Panc1 (cell line): ENCODE measurements at places on chromosomes 11 and 22.

GRCh38 chr11:45560913-45561281 is 104.5 kb downstream of the CHST1 start:
- H3K4me3 ChIP-seq = no peak overlapping the region
- H3K27ac ChIP-seq = no peak overlapping the region
- no peak for DNase-seq
- H3K27me3 ChIP-seq = peaks cover 2% of the 10 kb centered on the region; the same call in 1 of the 2 replicates
- H3K36me3 ChIP-seq = no peaks in the 10 kb centered on the region
- H3K4me1 ChIP-seq = no peaks in the 10 kb centered on the region

DNA sequence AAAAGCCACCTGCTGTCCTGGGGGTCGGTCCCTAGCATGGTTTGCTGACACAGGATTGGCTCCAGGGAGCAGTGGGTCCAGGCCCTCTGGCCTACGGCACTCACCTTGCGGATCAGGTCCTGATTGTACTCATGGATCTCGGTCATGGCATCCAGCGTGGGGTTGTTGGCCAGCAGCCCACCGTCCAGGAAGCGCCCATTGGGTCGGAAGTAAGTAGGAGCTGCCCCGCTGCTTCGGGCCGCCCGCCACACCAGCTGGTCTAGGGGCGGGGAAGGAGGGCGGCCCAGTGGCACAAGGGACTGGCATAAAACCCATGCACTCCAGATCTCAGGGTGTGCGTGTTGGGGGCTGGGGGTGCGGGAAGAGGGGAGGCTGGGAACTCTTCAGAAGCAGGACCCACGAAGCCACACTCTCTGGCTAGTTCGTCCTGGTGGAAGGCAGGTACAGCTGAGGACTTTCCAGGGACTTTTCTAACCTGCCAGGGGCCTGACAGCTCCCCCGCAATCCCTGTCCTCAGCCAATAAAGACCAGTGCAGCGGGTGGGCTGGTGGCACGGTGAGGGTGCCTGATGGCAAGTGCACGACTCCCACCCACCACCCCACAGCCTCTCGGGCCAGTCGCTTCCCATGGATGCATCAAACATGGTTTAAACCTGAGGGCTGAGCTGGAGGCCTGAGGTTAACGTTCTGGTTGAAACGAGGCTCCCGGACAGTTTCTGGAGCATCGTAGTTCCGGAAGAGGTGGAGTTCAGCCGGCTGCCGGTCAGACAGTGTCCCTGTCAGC is 5.1 kb upstream of the BAIAP2L2 start:
- H3K4me1 ChIP-seq = no peaks in the 10 kb centered on the region
- no peak for DNase-seq
- H3K4me3 ChIP-seq = no peak overlapping the region
- no peaks in the 10 kb centered on the region for H3K36me3 ChIP-seq

- H3K4me3 ChIP-seq = no peak overlapping the region
- H3K27ac ChIP-seq = no peak overlapping the region
- H3K27me3 ChIP-seq = no peaks in the 10 kb centered on the region
- H3K4me1 ChIP-seq = no peaks in the 10 kb centered on the region
- no peaks in the 10 kb centered on the region for H3K36me3 ChIP-seq
- DNase-seq = no peak
Measured at GRCh38 chr22:28029201-28029948, 110.3 kb upstream of the PITPNB start.

DNA sequence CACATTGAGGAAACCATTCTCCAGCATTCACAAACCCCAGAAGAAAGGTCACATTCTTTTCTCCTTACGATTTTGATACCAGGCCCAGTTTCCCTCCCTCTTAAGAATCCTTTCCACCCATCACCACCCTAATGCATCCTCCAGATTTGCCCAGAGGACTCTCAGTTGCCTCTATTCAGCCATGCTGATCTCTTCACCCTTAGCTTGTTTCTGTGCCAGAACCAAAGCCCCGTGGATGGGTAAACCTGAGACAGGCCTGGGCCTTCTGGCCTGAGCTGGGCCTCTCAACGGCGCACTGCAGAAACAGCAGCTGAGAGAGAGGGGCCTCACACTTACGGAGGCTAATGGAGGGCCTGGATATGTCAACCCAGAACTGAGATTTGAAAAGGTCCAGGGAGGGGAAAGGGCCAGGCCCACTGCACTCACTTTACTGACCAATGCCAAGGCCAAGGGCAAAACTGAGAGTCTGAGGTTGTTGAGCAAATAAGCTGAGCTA is 32.2 kb upstream of the OAF start:
- H3K27me3 ChIP-seq = peaks cover 26% of the 10 kb centered on the region
- no peaks in the 10 kb centered on the region for H3K4me1 ChIP-seq
- H3K27ac ChIP-seq = no peak overlapping the region
- DNase-seq = no peak

DNA sequence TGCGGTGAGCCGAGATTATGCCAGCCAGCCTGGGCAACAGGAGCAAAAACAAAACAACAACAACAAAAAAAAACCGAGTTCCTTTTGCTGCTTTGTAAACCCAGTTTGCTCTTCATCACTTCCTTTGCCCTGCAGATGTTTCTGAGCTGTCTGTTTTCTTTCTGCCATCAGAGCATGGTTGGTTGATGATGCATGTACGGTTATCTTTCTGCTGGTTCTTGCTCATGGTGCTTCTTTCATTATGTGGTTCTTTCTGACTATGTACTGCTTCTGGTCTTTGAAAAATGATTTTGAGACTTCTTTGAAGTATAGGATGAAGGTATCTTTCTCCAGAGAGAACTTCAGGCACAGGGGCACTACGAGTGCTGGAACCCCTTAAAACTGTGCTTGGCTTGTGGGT is 13.2 kb downstream of the TANGO2 start:
- no peak overlapping the region for H3K4me3 ChIP-seq
- no peaks in the 10 kb centered on the region for H3K27me3 ChIP-seq
- H3K36me3 ChIP-seq = no peaks in the 10 kb centered on the region
- no peaks in the 10 kb centered on the region for H3K4me1 ChIP-seq

GRCh38 chr11:134407321-134407828 is 4.7 kb downstream of the B3GAT1 start:
- H3K4me1 ChIP-seq = no peaks in the 10 kb centered on the region
- no peak overlapping the region for H3K4me3 ChIP-seq
- H3K36me3 ChIP-seq = no peaks in the 10 kb centered on the region
- peaks cover 24% of the 10 kb centered on the region for H3K27me3 ChIP-seq

DNA sequence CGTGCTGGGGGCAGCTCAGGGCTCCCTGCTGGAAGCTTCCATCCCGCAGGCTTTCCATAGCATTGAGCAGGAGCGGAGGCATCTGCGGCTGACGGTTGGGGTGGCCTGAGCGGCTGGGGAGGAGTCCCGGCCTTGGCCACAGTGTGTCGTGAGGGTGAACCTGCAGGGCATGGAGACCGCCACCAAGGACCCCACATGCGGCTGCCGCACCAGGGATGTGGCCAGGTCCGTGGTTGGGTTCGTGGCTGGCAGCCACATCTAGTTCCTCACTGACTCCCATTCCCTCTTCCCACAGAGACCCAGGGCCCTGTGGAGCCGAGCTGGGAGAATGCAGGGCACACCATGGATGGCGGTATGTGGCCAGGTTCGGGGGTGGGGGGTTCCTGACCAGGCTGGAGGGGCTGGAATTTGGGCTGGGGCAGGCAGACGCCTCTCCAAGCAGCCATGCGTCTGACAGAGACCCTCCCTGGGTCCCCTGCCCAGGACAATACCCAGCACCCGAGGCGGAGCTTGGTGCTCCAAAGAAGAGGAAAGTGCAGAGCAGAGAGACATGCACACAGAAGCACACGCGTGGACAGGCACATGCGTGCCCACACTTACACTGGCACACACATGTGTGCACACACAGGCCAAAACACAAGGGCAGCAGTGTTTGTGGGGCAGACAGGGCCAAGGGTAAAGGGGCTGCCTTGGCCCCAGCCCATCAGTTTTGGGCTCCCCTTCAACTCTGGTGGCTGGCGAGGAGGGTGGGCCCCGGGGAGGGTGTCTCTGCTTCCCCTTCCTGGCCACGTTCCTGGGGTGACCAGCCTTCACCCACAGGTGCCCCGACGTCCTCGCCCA is 2.7 kb downstream of the MUC5B start:
- H3K27ac ChIP-seq = no peak overlapping the region
- no peak overlapping the region for H3K4me3 ChIP-seq
- DNase-seq = no peak
- H3K27me3 ChIP-seq = no peaks in the 10 kb centered on the region
- H3K4me1 ChIP-seq = peaks cover 30% of the 10 kb centered on the region

GRCh38 chr11:103699216-103699615 is 337.2 kb upstream of the DDI1 start:
- no peak for DNase-seq
- H3K4me1 ChIP-seq = no peaks in the 10 kb centered on the region
- no peaks in the 10 kb centered on the region for H3K27me3 ChIP-seq
- H3K4me3 ChIP-seq = no peak overlapping the region
- no peak overlapping the region for H3K27ac ChIP-seq

DNA sequence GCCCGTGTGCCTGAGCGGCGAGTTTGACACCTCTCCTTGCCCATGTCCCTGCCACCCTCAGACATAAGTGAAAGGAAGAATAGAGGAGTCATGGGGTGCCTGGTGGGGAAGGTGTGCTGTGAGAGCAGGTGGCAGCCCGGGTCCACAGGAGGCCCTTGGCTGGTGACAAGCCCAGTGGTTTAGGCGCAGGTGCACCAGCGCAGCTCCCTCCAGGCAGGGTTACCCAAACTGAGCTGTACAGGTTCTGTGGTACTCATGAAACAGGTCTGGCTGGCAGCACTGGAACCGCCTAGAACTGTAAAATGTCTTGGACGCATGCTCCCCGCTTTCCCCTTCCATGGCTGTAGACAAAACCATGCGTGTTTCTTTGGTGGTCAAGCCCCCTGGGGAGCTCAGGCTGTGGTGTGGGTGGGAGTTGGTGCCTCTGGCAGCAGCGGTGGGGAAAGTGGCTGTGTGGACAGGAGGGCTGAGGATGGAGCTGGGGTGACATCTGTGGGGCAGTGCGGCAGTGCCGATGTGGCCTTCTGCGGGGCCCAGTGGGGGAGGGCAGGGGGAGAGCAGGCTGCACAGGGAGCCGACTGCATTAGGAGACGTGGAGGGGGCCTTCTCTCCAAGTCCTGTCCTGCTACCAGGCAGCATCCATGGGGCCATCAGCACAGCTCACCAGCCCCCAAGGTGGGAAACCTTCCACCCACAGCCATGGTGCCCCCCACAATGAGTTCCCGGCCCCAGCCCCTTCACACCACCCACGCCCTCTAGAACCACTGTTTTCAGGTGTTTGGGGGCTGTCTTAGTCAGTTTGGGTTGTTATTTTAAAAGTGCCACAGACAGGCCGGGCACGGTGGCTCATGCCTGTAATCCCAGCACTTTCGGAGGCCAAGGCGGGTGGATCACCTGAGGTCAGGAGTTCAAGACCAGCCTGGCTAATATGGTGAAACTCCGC is 5.6 kb upstream of the GTSE1 start:
- H3K27me3 ChIP-seq = no peaks in the 10 kb centered on the region
- no peaks in the 10 kb centered on the region for H3K36me3 ChIP-seq
- no peak overlapping the region for H3K27ac ChIP-seq
- no peak for DNase-seq
- H3K4me3 ChIP-seq = no peak overlapping the region

GRCh38 chr22:18078329-18079041 is 695 bp downstream of the PEX26 start:
- H3K4me3 ChIP-seq = peak overlapping the region; percentile 95
- no peaks in the 10 kb centered on the region for H3K27me3 ChIP-seq
- peaks cover 10% of the 10 kb centered on the region for H3K36me3 ChIP-seq
- DNase-seq = no peak
- H3K4me1 ChIP-seq = peaks cover 7% of the 10 kb centered on the region
- H3K27ac ChIP-seq = peak overlapping the region; percentile 84

DNA sequence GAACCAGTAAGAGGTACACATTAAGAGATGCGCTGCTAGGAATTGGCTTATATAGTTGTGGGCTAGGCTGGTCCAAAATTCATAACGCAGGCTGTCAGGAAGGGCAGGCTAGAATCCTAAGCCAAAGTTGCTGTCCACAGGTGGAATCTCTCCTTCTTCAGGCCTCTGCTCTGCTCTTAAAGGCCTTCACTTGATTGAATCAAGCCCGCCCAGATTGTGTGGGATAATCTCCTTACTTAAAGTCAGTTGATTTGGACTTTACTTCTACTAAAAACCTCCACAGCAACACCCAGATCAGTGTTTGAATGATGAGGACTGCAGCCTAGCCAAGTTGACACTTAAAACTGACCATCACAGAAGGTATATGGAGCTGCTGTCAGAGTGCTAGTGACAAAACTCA is 68.8 kb downstream of the LRRC32 start:
- no peak overlapping the region for H3K27ac ChIP-seq
- H3K27me3 ChIP-seq = no peaks in the 10 kb centered on the region
- H3K36me3 ChIP-seq = no peaks in the 10 kb centered on the region
- DNase-seq = no peak
- no peak overlapping the region for H3K4me3 ChIP-seq

DNA sequence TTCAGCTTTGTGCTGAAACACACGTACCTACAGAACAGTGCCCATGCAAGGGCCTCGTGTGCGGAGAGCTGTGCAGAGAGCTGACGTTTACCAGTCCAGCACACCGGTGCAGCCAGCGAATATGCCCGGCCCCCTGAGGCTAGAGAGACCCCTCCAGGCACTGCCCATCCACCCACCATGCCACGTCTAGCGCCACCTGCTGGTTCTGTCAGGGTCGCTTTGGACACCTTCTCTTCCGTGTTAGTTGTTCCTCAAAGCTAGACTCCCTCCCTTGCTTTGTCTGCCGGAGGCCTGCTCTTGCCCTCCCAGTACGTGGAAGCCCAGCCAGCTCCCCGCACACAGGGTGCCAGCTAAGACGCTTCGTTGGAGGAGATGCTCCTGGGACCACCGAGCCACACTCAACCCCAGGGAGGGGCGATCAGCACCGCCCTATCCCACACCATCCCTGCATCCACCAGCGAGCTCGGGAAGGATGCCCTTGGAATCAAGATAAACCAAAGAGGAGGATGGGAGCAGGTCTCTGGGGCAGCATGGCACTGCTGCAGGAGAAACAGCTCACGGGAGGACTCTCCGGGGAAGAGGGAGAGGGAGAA is 43.4 kb downstream of the CPT1A start:
- H3K27me3 ChIP-seq = no peaks in the 10 kb centered on the region
- no peak overlapping the region for H3K27ac ChIP-seq
- no peaks in the 10 kb centered on the region for H3K4me1 ChIP-seq
- DNase-seq = peak; percentile 7
- H3K36me3 ChIP-seq = peaks cover 15% of the 10 kb centered on the region; the same call in 1 of the 2 replicates

- no peak overlapping the region for H3K4me3 ChIP-seq
- H3K4me1 ChIP-seq = peaks cover 14% of the 10 kb centered on the region
- no peaks in the 10 kb centered on the region for H3K27me3 ChIP-seq
Measured at GRCh38 chr22:42301742-42302102, 31.3 kb upstream of the TCF20 start.

DNA sequence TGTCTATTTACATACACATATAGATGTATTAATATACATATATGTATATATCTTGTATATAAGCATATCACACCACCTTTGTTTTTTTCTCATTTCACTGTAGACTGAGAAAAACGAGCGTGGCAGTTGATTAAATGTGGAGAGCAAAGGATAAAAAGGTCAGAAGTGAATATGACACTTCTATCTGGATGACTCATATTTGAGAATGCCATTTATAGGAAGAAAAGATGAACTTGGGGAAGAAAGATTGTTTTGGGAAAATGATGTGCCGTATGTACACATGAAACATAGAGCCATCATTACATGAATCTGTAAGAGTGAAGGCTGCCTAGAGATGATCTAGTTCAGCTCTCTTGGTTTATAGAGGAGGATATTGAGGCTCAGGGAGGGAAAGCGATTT is 28.7 kb downstream of the AMOTL1 start:
- H3K4me1 ChIP-seq = peaks cover 13% of the 10 kb centered on the region
- no peak for DNase-seq
- 0 out of 2 replicates have a peak, but pooled peaks cover 2% of the 10 kb centered on the region for H3K27me3 ChIP-seq
- H3K27ac ChIP-seq = no peak overlapping the region
- no peaks in the 10 kb centered on the region for H3K36me3 ChIP-seq
- H3K4me3 ChIP-seq = no peak overlapping the region
